ENCODE measurements at places on chromosomes 1 and 21. TPM values are rescaled to one million over a fixed set of nuclear protein-coding genes. Genes with fewer than 3 reads are reported as not detected.

DNA sequence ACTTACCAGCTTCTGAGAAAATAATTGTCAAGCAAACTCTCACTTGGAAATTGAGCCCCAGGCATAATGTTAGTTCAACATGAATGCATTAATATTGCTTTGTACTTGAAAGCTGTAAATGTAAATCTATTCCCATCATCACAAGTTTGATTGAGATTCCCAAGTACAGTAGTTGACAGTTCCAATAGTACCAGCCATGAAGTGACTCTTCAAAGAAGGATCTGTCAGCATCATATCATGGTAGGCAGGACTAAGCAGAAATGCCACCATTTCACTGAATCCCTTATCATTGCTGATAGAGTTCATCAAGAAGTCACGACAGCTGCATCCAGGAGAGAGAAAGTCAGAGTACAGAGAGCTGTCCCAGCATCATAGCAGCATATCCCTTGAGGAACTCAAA, 348.7 kb downstream of the OMA1 start:
- DNase-seq: no peak

GRCh38 chr1:23564529-23565122, 5.3 kb upstream of the ID3 start:
- DNase-seq: no peak

DNA sequence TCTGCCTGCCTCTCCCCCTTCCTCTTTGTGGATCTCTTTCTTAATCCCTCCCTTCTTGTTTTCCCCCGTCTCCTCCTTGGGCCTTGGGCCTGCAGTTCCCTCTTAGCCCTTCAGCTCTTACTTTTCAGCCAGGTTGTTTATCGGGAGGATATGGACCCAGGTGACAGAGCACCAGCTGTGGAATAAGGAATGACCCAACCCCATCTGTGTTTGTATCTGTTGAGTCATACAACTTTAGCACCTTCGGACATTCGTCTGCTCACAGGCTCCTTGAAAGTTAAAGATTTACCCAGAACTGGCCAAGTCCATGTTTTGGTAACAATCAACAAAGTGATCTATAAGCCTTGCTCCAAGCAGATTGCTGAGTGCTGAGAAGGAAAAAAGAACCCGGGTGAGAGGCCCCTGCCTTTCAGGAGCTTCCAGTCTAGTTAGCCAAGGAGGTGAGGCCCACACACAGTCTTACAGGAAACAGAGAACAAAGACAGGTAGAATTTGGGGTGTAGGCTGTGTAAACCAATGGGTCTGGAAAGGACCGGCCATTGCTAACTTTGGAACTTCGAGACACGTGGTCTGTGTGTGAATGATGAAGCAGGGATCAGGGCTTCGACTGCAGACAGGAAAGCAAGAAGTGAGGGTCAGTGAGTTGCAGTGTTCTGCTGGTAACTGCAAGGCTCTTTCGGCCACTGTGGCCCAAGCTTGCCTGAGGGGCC, 66.7 kb upstream of the F3 start:
- no peak for DNase-seq

DNA sequence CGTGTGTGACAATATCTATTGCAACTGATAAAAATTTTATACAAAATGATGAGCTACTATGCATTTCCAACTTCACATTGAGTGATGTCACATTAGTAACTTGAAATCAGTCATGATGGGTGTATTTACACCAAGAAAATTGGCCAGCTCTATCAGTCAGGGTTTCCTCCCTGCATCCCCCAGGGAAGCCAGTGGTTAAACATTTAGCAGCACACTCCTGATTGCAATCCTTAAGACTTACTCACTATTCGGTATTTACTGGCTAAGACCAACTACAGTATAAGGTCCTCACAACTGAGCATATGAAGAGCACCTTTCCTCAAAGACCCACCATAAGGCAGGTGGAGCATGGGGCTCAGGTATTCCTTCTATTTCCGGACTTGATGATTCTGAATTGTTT, 41.3 kb upstream of the PTGFRN start:
- DNase-seq: no peak

DNA sequence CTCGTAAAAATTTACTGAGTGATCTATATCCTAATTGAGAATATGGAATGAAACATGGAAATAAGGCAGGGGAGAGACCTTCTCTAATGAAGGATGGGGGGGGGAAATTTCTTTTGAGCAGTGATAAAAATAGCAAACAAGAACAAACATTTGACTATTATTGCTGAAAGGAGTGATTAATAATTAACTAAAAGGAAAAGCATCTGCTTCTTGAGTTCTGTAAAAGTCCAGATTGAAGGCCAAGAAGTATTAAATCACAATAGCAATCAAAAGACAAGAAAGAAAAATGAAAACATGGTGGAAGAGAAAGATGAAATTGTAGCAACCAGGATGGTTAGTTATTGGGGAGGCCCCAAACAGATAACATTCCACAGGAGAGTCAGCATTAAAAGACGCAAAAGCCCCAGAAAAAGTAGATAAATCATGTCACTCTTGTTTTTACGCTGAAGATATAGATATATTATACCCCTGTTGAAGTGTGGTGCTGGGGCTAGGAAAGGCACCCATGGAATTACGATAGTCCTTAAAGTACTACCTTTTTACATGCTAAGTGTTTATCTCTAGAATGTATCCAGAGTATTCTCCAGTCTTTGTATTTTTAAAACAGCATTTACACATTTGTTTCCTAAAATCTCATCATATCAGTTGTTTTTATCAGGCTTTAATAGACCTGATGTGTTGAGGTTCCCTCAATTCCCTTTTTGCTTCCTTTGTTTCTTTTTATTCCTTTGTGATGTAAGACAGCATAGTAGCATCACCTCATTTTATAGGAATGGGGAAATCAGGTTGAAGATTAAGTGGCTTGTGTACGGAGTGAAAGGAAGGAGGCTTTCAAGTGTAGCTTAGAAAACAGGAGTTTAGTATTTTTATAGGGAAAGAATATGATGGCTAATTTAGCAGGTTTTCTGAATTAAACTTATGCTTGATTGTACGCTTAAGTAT, 28.9 kb downstream of the DISP1 start:
- no peak for DNase-seq

Gene DUSP12
- total RNA-seq: 126 TPM

Gene GBP1
- 15.1 TPM for total RNA-seq

Gene NES
- not detected for total RNA-seq

Gene SPRR2E
- not detected for total RNA-seq

Gene OR2L2
- 0.16 TPM for total RNA-seq
